ENCODE measurements at places on chromosomes 3 and 15.
A peak's percentile ranks its signal among the peaks of the same experiment; 100 is the strongest.

DNA sequence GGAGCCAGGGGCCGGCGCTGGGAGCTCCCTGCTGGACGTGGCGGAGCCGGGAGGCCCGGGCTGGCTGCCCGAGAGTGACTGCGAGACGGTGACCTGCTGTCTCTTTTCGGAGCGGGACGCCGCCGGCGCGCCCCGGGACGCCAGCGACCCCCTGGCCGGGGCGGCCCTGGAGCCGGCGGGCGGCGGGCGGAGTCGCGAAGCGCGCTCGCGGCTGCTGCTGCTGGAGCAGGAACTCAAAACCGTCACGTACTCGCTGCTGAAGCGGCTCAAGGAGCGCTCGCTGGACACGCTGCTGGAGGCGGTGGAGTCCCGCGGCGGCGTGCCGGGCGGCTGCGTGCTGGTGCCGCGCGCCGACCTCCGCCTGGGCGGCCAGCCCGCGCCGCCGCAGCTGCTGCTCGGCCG, 1.5 kb downstream of the SMAD6 start:
- DNase-seq, result no peak

GRCh38 chr3:178001670-178002101, 534.5 kb upstream of the KCNMB2 start:
- DNase-seq, result no peak

DNA sequence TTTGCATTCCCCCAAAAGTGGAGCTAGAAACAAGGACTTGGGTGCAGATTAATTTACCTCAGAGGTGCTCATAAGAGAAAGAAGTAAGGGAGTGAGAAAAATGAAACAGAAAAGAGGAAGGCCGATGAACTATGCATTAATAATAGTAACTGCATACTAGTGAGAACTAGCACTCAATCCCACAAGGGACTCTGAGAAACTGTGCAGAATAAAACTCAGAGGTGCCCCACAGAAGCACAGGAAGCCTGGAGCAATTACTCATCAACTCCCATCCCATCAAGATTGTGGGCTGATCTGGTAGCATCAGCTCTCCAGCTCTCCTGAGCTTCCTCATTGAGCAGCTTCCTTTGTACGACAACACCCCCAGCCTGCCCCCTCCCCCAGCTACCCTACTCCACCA, 50.8 kb downstream of the CLDN18 start:
- DNase-seq, result no peak

- no peak for DNase-seq
Measured at GRCh38 chr15:89077750-89078149, 10.5 kb upstream of the ABHD2 start.

- DNase-seq, result no peak
Measured at GRCh38 chr3:101171681-101172191, 148.6 kb downstream of the IMPG2 start.

- no peak for DNase-seq
Measured at GRCh38 chr3:197354568-197355001, 56.2 kb upstream of the DLG1 start.

GRCh38 chr15:59678620-59679019, 10.5 kb downstream of the BNIP2 start:
- no peak for DNase-seq

GRCh38 chr3:108221911-108222852, at the start of gene IFT57:
Gene IFT57, minus strand, starts transcription at chr3:108222424. Its CDS starts 102 bp downstream, at chr3:108222322.
- peak; percentile 61 for DNase-seq

GRCh38 chr3:173351886-173352285, 45.7 kb upstream of the NLGN1 start:
- no peak for DNase-seq

GRCh38 chr3:115982629-115983028, 359.3 kb downstream of the GAP43 start:
- no peak for DNase-seq

GRCh38 chr3:135023996-135024658, 229.1 kb downstream of the EPHB1 start:
- no peak for DNase-seq

- no peak for DNase-seq
Measured at GRCh38 chr3:146705225-146705624, 100.1 kb upstream of the PLSCR5 start.

- DNase-seq, result no peak
Measured at GRCh38 chr3:97197830-97198229, 383.4 kb downstream of the EPHA6 start.

GRCh38 chr3:49794926-49795905, 4.5 kb downstream of the CDHR4 start:
- DNase-seq, result no peak

- no peak for DNase-seq
Measured at GRCh38 chr15:63107895-63108546, 13.6 kb upstream of the LACTB start.

GRCh38 chr3:15310491-15311370, 21.7 kb downstream of the SH3BP5 start:
- no peak for DNase-seq

DNA sequence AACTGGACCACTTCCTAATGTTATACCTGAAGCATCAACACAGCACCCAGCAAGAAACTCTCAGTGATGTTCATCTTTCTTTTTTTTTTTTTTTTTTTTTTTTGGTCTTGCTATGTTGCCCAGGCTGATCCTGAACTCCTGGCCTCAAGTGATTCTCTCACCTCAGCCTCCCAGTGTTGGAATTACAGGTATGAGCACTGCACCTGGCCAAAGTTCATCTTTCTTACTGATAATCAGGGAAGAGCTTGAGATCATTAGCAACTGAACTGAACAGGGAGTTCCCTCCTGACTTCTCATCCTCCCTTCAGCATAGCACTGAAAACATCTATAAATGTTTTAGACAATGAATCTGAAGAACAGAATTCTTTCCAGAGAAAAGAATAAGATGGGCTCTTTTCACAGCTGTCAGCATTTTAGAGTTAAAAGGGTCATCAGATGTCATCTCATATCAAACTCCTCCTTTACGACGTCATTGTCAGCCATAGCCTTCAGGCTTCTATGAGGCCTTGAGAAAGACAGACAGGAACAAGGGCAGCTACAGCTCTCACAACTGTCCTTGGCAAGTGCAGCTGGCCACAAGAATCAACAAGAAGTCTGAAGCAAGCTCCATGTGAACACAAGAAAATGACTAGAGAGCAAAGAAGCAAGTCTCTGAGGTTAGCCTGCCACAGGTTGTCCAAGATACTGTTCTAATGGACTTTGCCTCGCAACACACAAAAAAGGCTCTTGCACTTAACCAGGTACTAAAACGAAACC, 33.8 kb downstream of the SCAP start:
- no peak for DNase-seq

DNA sequence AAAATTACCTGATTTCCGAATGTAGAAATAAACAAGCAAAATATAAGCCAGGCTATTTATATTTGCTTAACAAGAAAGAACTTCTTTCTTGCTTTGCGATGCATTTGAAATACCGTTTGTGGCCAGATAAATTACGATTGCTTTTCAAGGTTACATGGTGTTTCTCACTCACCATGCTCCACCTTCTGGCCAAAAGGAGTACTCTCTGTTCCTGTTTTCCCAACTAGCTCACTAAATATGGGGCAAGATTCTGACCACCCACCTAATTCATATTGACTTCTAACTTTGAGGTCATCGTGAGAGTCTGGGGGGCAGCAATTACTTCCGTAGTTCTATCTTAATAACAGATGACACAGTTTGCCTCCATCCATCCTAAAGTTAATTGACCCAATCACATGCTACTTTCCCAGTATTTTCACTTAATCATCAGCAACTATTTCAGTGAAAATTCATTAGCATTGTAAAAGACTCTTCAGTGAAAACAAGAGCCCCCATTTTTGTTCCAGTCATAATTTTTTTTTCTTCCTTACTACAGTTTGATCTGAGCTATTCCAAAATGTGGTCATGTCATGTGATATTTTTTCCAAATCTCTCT, 25.9 kb downstream of the ACP3 start:
- no peak for DNase-seq

GRCh38 chr15:98794211-98794610, 145.9 kb downstream of the IGF1R start:
- no peak for DNase-seq

DNA sequence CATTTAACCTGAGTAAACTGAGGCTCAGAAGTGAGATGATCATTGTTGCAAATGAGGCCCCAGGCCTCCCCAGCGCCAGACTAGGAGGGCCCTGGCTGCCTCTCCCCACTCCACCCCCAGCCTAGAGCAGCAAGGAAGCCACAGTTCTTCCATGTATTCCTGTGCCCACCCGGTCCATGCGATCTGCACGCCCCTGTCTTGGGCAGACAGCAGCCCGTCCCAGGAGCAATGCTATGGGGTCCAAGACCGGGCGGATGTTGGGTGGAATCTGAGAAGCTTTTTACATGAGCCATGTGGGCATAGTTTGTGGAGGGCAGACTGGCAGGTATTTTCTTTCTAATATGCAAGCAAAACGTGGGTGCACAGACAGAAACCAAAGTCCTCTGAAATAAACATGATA, 15.1 kb downstream of the SH2D7 start:
- no peak for DNase-seq

GRCh38 chr15:36365963-36366362, 213.5 kb upstream of the CDIN1 start:
- DNase-seq, result no peak

- no peak for DNase-seq
Measured at GRCh38 chr3:147688868-147689267, 279.7 kb downstream of the ZIC1 start.

DNA sequence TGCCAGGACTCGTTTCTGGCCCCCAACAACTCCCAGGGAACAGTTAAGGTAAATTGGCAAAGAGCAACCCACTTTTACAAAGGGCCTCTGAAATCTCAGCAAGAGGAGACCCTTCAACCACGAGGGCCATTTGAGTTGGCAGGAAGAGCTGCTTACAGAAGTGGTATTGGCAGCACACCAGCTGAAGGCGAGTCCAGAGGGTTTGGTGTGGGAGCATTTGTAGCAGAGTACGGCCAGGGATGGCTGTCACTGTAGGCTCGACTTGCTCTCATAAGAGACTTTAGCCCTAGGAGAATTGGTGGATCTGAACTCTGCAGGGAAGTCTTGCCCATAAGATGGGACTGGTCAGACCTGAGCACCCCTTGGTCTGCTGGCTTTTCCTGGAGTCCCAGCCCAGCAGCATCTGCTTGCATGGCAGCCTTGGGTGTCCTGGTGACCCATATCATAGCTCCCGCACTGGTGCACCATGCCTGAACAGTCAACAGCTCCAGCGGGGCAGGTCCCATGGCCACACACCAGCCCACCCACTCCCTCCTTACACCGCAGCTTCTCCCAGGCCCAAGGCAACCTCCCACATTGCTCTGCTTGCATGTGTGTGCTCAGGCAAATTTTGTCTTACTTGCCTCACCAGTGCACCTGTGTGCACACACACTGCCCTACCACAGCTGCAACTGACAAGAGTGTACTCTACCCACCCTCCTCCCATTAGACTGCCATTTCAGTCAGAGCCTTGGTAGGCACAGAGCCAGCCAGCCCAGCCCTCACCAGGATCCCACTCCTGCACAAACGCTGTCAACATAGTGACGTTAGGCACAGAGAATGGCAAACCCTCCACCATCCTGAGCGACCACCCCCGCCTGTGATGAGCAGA, 861.6 kb upstream of the DPPA4 start:
- DNase-seq, result no peak

DNA sequence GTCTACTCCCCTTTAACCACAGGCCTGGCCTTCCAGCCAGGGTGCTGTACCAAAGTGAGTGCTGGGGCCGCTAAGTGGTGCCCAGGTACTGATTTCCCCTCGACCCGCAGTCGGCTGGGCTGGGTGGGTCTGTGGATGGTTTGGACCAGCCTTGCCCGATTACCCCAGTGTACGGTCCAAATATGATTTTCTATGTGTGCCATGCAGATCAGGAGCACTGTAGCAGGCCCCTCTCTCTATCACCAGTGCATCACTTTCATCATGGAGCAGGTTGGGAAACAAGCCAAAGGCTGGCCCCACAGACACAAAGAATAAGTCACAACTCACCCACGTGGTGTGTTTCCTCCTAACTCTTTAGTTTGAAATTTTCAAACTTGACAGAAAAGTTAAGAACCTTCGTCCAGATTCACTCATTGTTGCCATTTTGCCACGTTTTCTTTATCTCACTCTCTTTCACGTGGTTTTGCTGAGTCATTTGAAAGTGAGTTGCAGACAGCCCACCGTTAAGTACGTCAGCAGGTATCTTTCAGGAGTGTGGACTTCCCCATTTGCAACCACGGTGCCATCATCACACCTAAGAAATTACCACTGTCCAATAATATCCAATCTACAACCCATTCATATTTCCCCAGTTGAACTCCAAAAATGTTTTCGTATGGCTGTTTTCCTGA, 37.0 kb downstream of the ZNF710 start:
- DNase-seq, result no peak

DNA sequence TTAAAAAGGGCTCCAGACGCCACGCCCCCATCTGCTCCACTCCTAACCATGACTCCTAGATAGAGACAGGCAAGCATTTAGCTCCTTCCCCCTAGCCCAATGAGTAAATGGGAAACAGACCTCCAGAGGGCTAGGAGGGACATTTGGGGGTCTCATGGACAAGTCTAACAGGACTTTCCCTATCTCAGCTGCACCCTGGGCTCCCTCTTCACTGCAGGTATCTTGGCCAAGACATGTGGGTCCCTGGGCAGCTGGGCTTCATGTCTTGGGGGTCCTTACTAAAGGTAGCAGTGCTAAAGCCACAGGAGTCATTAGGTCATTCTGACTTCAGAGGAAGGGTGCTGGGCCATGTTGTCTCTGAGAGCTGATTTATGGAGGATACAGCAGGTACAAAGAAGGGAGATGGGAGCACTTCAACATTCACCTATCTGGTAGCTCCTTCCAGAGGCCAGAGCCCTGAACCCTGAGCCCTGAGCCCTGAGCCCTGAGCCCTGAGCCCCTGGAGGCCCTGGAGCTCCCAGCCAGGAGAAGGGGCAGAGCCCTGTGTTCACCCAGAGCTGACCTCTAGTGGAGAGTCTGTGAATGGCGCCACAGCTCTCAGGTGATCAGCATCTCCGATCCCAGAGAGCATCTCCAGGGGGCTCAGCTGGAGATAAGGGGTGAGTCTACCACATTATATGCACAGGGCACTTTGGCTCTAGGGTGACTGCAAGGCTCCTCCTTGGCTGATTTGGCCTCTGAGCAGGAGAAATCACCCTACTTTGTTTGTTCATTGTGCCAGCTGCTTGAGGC, 40.1 kb upstream of the EPHB1 start:
- no peak for DNase-seq

GRCh38 chr3:5473471-5473870, 286.0 kb downstream of the EDEM1 start:
- no peak for DNase-seq

DNA sequence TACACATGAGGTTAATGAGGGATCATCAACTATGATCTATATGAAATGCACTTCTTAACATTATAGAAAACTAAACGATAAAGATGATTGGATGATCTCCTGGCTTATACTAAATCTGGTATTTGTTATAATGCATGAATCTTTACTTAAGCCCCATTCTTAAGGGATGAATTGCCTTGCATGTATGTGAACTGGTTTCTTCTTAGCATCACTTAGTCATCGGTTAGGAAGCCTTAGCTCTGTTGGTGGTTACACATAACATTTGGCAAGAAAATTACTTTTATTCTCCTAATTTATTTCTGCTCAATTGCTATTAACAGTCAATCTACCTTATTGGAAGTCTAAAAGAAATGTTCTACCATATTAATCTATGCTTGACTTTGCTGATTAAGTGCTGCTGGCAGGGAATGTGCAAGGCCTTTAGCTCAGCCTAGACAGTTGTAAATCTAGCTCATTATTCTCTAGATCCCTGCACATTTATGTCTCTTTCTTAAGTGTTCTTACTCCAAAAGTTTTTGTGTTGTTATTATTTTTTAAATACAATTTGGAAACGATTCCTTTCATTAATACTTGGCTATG, 356.0 kb downstream of the ZPLD1 start:
- DNase-seq, result no peak

GRCh38 chr15:96348112-96349027, 17.9 kb downstream of the NR2F2 start:
- DNase-seq, result no peak

- DNase-seq, result no peak
Measured at GRCh38 chr15:84987949-84988624, 6.4 kb downstream of the PDE8A start.

Measured in cortex of kidney (tissue), 1 donor.